ENCODE measurements at places on chromosomes 4 and X.

DNA sequence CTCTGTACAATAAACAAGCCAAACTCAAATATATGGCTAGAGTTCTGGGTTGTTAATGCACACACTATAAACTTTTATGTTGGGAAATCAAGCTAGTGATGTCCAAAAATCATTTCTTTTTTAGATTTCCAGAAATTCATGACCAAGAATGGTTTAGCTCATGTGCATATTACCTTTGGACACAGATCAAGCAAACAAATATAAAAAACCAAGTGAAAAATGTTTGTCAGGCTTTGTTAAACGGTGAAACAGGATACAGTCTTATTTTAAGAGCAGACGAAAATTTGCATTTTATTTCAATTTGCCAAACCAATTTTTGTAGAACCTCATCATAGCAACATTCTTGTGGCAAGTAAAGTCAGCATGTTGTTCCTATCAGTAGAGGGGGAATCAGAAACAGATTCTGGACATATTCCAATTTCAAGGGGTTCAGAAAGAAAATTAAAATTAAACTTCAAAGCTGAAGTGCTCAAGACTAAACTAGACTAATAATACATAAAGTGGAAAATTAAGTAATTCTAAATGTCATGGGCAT lies 413.6 kb downstream of the TRIML1 start:
- no peak for DNase-seq

- DNase-seq, result no peak
Observed at GRCh38 chr4:184972991-184973390, 45.3 kb upstream of the HELT start.

DNA sequence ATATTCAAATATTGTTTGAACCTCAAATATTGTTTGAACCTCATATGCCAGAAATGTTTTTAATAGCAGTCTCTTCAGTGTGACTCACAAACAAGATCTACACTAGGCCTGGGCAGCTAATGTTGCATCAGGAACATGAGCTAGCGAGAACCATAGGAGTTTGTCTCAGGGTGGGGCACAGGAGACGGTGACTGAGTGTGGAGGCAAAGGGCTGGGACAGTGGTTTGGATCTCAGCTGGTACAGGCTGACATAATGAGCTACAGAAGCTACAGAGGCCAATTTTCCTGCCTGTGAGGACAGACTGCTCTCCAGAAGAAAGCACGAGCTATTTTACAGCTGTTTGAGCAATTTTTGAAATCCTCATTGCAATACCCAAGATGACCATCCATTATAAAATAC lies 224.7 kb downstream of the CENPC start:
- DNase-seq, result no peak

DNA sequence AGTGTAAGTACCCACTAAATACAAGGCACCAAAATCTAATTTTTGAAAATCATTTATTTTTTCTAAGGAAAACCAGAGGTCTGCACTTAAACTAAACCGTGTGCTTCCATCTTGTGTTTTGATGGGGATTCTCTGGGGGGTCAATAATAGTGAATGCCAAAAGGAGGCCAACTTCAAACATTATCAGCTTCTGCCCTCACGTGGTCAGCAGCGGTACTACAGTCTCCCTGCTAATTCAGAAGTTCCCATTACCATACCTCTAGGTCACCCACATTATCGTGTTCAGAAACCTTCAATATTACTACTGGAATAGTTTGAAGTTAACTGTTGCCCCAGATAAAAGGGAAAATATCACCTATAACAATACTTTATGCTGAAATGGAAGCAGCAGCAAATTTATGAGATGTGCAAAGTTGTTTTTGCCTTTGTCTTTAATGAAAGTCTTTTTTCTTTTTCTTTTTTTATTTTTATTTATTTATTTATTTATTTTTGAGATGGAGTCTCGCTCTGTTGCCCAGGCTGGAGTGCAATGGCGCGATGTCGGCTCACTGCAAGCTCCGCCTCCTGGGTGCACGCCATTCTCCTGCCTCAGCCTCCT lies 17.3 kb downstream of the CTPS2 start:
- DNase-seq, result no peak

DNA sequence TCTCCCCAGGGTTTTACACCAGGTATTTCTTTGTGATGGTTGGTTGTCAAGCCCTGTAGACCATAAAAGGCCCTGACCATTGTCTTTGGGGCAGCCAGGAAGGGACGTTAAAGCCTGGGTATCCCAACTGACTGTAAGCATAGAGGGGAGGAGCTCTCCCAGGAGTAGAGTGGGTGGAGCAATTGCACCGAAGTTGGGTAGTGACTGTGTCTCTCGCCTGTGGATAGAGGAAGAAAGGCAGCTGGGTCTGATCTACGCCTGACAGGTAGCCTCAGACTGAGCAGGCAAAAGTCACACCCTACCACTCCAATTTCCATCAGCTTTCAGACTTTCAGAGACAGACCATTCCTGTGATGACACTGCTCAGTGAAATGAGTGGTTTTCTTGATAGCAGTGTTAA lies 123.3 kb downstream of the KLHL8 start:
- no peak for DNase-seq

DNA sequence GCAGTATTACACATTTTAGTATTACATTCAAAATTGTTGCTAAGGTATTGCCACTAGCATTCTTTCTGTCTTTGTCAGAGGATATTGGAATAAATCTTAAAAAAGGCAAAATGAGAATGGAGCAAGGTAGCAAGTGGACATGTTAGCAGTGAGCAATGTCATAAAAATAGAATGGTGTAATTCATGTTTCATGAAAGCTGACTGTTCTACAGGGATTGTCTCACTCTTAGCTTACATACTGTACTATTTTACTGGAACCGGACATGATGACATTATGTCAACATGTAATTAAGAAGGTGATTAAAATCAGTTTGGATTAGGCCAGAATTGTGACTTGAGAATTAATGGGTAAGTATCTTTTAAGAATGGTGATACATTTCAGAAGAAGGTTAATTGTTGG lies 1086.2 kb downstream of the STIM2 start:
- no peak for DNase-seq

DNA sequence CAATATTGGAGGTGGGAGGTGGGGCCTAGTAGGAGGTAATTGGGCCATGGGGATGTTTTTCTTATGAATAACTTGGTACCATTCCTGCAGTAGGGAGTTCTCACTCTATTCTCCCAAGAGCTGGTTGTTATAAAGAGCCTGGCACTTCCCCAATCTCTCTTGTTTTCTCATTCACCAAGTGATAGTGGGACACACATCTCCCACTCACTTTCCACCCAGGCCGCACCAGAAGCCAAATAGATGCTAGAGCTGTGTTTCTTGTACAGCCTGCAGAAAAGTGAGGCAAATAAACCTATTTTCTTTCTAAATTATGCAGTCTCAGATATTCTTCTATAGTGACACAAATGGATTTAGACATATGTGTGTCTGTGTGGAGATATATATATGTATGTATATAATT lies 117.6 kb downstream of the ANKRD50 start:
- no peak for DNase-seq

DNA sequence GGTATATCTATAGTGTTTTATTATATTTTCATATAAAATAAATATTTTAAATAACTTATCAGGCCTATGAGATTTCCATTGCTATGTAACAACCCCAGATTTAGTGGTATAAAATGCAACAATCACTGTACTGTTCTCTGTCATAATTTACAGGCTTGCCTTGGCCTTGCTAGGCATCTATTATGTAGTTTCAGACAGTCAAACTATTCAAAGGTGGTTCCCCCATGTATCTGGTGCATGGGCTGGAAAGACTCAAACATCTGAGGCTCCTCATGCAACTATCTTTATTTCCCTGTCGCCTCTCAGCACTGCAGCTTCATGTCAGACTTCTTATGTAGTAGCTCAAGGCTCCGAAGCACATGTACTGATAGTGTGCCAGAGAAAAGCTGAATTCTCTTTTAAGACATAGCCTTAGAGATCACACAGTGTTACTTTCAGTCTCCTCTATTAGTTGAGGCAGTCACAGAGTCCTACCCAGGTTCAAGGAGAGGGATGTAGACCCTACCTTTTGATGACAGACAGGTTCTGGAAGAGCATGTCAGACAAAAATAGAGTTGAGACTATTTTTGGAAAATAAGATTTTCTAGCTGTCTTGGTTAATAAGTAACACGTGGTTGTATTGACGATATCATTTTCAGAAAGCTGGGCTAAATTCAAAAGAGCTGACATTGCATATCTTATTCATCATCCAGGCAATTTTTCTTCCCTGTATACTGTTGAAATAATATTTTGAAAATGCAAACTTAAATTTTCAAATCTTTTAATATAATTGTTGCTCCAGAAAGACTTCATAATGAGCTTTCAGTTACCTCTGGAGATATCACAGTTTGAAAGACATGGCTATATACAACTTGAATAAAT lies 19.4 kb downstream of the MTTP start:
- no peak for DNase-seq

GRCh38 chr4:67713529-67714247 lies 12.7 kb upstream of the UBA6 start:
- DNase-seq, result no peak

- no peak for DNase-seq
Observed at GRCh38 chr4:109592367-109592766, 32.3 kb downstream of the MCUB start.

DNA sequence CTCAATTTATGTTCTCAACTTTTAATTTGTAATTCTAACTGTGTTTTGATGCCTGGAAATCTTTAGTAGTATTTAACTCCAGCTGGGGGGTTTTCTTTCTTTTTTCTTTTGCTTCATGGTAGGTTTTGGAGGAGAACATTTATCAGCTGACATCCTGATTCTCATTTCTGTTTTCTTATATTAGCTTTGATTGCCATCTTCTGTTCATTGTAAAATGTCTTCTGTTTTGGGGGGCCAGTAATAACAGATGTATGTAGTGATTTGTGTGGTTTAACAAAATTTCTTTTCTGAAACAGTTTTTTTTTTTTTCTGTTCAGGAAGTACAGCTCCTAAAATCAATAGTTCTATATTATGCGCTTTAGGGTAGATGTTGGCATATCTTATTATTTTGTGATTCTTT lies 182.2 kb downstream of the GABRB1 start:
- DNase-seq, result no peak

DNA sequence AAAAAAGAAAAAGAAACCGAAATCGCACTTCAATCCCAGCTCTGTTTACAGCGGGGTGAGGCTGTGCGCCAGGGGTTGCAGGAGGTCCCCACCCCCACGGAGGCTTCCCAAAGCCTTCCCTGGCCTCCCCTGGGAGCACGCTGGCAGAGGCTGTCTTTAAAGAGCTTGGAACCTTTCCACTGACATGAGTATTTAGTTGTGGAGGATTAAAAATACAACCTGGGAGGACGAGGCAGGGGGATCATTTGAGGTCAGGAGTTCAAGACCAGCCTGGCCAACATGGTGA lies 69.1 kb downstream of the PPP2R2C start:
- DNase-seq, result no peak

DNA sequence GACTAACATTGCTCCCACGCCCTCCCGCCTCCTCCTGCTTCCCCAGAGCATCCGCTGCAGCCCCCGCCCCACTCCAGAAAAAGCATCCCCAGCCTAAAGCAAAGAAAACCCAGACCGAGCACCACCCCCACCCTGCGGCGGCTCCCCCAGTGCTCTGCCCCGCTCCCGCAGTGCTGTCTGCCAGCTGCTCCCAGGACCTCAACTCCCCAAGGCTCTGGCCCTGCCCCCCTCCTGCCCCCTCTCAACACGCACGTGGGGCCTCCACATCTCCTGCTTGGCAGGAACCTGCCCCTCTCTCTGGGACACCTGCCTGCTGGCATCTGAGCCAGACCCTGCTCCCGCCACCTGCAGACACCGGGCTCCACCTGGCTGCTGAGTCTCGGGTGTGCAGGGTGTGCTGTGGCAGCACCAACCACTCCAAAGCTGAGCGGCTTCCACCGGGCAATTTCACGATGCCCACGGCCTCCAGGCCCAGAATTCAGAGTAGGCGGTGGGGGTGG lies 79.4 kb downstream of the FAM53A start:
- DNase-seq, result no peak

GRCh38 chrX:120269373-120270035 lies 18.9 kb downstream of the ZBTB33 start:
- no peak for DNase-seq

DNA sequence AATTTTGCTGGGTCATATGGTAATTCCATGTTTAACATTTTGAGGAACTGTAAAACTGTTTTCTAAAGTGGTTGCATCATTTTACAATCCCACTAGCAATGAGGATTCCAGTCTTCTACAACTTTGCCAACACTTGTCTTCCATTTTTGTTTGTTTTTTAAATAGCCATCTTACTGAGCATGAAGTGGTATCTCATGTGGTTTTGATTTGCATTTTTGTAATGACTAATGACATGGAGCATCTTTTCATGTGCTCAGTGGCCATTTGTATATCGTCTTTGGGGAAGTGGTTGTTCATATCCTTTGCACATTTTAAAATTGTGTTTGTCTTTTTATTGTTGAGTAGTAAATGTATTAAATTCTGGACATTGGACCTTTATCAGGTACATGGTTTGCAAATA lies 94.7 kb downstream of the TMEM131L start:
- no peak for DNase-seq

DNA sequence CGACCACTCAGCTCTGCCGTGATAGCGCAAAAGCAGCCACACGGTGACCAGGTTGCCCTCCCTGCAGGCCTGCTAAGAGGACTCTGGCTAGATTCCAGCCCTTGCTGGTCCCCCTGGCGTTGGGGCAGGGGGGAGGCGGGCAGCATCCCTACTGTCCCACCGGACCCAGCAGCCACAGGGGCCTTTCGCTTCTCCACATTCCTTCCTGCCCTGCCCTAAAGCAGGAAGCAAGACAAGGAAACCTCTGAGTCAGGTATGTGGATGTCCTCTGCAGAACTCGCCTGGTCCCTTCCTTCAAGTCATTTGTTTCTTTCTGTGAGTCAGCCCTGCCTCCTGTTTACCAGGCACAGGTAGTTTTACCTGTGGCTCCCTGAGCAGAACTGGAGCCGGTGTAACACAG lies 60.2 kb upstream of the CLDN34 start:
- no peak for DNase-seq

GRCh38 chr4:108965016-108965415 lies 202.2 kb upstream of the ETNPPL start:
- no peak for DNase-seq

DNA sequence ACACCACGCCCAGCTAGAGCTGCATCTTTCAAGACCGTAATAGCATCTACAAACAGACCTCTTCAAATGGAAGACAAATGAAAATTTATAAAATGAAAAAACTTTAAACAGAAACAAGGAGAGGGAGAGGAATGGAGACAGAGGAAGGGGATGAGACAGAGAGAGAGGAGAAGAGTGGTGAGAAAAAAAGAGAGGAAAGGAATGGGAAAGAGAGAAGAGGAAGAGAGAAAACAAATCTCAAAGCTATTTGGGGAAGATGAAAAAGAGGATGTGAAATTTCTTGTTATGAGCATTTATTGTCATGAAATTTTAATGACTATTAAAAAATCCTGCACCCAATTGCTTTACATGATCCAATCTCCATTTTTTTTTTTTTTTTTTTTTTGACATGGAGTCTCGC lies 726.9 kb downstream of the GRID2 start:
- DNase-seq, result no peak

- DNase-seq, result no peak
Observed at GRCh38 chr4:83413676-83414075, 41.9 kb downstream of the HELQ start.

DNA sequence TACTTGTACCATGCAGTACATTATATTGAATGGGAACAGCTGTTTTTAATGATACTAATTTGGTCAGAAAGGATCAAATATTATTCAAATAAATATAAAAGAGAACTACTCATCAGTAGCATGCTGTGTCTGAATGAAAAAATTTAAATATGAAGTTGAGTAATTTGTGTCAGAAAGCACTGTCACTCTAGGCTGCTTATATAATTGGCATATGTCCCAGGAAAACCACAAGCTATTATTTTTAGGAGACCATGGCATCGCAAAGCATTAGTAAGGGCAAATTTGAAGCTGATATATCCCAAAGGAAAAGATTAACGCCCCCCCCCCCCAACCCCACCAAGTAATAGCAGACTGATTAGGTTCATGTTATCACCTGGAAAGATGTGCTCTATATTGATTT lies 388.5 kb upstream of the SPANXN4 start:
- no peak for DNase-seq
